ENCODE measurements at places on chromosomes 4 and X. TPM values are rescaled to one million over a fixed set of nuclear protein-coding genes. Genes with fewer than 3 reads are reported as not detected.

The CENPI gene
- total RNA-seq = 10.3 TPM

The SPANXN3 gene
- total RNA-seq = not detected

The TENM3 gene
- total RNA-seq = 29.7 TPM

The CT45A2 gene
- not detected for total RNA-seq

The CLGN gene
- total RNA-seq = 21.6 TPM

GRCh38 chr4:111838406-111838930, 306.8 kb upstream of the FAM241A start:
- H3K36me3 ChIP-seq = no peaks in the 10 kb centered on the region
- no peak overlapping the region for H3K27ac ChIP-seq
- no peaks in the 10 kb centered on the region for H3K4me1 ChIP-seq
- H3K4me3 ChIP-seq = no peak overlapping the region

- no peaks in the 10 kb centered on the region for H3K36me3 ChIP-seq
- H3K27me3 ChIP-seq = no peaks in the 10 kb centered on the region
- H3K4me1 ChIP-seq = no peaks in the 10 kb centered on the region
- H3K27ac ChIP-seq = no peak overlapping the region
- no peak for DNase-seq
Measured at GRCh38 chr4:163638909-163639308, 144.4 kb downstream of the TMA16 start.

DNA sequence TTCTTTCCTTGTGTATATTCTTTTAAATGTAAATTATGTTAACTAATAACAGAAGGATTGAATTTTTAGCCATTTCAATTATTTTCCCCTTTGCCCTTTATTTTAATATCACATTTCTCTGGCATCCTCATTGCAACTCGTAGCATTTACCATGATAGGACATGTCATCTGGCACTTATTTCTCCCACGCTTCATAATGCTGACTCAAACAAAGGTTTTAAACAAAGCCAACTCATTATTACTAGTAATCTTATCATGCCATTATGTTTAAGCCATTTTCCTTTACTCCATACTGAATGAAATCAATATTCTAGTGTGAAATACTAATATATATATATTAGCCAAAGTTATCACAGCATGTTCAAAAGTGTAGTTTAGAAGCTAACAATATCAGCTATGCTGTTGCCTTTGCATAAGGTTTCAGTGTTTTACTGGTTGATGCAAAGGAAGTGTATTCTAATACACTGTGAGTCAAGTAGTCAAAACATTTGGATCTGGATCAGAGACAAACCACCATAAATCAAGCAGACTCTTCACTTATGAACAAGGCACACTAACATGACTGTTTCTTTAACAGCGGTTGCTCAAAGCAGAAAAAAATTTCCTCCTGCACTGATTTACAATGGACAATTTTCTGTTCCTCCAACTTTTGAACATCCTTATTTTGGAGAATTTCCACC, 281.6 kb downstream of the SLC7A11 start:
- H3K27me3 ChIP-seq = no peaks in the 10 kb centered on the region
- H3K27ac ChIP-seq = no peak overlapping the region
- H3K4me1 ChIP-seq = no peaks in the 10 kb centered on the region
- no peak overlapping the region for H3K4me3 ChIP-seq
- no peaks in the 10 kb centered on the region for H3K36me3 ChIP-seq

DNA sequence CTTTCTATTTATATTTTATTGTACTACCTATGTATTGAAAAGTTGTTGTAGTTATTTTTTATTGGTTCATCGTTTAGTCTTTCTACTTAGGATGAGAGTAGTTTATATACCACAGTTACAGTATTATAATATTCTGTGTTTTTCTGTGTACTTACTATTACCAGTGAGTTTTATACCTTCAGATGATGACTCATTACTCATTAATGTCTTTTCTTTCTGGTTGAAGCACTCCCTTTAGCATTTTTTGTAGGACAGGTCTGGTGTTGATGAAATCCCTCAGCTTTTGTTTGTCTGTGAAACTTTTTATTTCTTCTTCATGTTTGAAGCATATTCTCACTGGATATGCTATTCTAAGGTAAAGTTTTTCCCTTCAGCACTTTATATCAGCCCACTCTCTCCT, 7.7 kb downstream of the LUZP4 start:
- no peak for DNase-seq
- no peaks in the 10 kb centered on the region for H3K4me1 ChIP-seq
- H3K27me3 ChIP-seq = no peaks in the 10 kb centered on the region
- H3K4me3 ChIP-seq = no peak overlapping the region
- H3K36me3 ChIP-seq = no peaks in the 10 kb centered on the region

DNA sequence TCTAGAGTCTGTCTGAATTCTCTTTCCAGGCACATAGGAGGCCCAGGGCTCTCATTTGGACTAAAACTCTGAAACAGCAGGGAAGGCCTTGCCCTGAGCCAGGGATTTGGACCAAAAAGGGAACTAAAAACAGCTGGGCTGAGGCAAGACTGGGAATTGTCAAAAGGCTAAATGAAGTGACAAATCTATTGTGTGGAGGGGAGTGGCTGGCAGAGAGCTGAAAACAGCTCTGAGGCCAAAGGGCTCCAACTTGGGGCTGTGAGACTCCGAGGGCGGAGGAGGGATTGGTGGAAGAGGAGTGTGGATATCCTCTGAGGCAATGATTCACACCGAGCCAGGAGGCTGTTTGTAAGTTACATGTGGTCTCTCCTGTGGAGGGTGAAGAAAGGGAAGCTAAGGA, 63.2 kb downstream of the PHEX start:
- no peaks in the 10 kb centered on the region for H3K4me1 ChIP-seq
- no peaks in the 10 kb centered on the region for H3K27me3 ChIP-seq
- no peak for DNase-seq
